ENCODE measurements at places on chromosomes 12 and 14. TPM values are rescaled to one million over a fixed set of nuclear protein-coding genes. Genes with fewer than 3 reads are reported as not detected.

Gene TRHDE
- 14.2 TPM for polyA plus RNA-seq

Gene DLGAP5
- 11.6 TPM for polyA plus RNA-seq

Gene SOX5
- 3.5 TPM for polyA plus RNA-seq

- no peaks in the 10 kb centered on the region for H3K36me3 ChIP-seq
- no peaks in the 10 kb centered on the region for H3K4me1 ChIP-seq
- no peaks in the 10 kb centered on the region for H3K27me3 ChIP-seq
- H3K4me3 ChIP-seq, result no peak overlapping the region
- H3K27ac ChIP-seq, result no peak overlapping the region
These were observed 79.8 kb upstream of the DIO2 start for GRCh38 chr14:80291101-80291500.

Measured in large intestine (tissue), 12 donors.